Brain pericyte (primary cell): ENCODE measurements at places on chromosomes 3 and 15.

DNA sequence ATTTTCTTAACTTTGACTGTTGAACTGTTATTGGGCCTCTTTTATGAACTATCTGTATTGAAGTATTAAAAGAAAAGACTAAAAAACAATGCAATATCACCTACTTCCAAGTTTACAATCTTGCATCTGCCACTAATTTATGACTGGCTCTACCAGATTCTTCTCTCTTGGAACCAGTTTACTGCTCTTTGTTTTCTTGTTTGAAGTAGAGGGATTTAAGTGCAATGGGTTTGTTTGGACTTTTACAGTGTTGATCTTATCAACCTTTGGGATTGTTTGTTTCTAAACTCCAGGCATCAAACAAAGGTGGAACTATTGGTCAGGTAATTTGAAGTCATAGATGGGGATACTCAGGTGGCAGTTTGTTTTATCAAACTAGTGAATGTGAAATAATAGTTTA, 43.0 kb upstream of the MEIS2 start:
- no peak for DNase-seq

DNA sequence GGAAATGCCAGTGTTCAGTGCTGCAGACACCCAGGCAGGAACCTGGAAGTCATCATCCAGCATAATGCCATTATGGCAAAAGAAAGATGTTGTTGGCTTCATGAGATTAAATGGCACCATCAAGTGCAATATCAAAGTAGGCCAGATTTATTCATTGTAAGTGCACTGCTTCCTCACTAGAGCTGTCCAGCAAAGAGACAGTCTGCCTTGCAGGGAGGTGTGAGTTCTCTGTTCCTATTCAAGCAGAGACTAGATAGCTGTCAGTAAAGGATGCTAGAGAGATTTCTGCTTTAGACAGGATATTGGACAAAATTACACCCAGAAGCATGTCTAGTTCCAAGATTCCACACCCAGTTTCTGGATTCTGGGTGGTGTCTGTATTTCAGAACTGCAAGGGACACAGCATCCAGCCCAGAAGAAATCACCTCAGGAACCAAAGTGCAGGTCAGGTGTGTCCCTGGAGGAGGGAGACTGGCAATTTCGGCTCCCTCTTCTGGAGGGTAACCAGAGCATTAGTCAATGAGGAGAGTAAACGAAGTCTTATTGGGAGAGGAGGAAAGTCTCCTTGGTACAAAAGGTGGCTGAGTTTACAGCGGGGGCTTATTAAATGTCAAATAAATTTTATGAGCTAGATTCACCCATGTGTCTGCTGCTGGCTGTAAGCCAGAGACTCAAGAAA, 377.3 kb downstream of the EPHB1 start:
- DNase-seq = no peak

DNA sequence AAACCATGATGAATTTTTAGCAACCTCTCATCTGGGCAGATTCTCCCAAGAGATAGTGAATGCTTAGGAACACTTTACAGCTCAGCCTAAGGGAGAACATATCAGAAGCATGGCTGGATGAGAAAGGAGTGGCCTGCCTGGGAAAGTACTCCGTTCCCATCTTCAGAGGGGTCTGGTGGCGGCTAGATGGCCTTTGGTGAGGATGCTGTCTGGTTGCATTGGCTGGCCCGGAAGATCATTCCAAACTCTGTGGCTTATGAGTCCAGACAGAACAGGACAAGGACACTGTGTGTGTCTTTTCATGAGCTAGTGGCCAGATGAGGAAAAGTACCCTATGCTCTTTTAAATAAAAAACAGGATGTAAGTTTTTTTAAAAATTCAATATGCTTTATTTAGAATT, 51.2 kb downstream of the CRTC3 start:
- no peak for DNase-seq

GRCh38 chr3:128247666-128248409, 94.6 kb downstream of the EEFSEC start:
- DNase-seq = no peak

DNA sequence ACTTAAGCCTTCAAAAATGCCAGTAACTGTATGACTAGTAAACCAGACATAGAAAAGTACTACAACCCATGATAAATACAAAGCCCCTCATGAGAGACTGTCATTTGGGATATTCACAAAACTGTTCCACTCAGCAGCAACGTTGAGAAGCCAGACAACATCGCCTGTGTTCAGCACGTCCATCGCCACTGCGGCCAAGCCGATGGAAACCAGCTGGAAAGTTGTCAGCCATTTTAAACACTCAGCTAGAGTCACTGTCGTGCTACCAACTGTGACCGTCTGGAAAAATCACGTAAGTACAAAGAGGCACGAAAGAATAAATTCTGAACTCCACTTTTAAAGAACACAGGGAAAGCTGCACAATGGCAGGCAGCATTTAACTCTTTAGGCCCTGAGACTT, 340.7 kb upstream of the WNT5A start:
- DNase-seq = no peak

GRCh38 chr3:56654460-56654859, 28.6 kb downstream of the TASOR start:
- DNase-seq = no peak

DNA sequence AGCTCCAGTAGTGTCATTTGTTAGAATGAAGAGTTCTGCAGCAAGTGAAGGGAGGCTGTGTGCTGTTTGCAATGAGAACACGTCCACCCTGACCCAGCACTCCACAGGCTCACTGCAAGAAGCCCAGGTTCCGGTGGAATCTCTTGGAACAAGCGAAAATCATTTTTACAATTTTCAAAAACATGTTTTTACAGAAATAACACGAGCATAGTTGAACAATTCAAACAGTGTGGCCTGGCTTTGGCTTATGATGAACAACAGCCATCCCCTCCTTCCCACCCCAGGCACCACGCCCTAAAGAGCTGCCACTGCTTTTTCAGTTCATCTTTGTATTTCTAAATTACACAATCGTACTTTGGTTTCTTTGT, 59.5 kb upstream of the KY start:
- no peak for DNase-seq

- no peak for DNase-seq
Measured at GRCh38 chr3:122183521-122183892, at the start of gene CASR. CASR (plus strand) TSS chr3:122183668; CDS start chr3:122254190, 70,522 bp downstream.

DNA sequence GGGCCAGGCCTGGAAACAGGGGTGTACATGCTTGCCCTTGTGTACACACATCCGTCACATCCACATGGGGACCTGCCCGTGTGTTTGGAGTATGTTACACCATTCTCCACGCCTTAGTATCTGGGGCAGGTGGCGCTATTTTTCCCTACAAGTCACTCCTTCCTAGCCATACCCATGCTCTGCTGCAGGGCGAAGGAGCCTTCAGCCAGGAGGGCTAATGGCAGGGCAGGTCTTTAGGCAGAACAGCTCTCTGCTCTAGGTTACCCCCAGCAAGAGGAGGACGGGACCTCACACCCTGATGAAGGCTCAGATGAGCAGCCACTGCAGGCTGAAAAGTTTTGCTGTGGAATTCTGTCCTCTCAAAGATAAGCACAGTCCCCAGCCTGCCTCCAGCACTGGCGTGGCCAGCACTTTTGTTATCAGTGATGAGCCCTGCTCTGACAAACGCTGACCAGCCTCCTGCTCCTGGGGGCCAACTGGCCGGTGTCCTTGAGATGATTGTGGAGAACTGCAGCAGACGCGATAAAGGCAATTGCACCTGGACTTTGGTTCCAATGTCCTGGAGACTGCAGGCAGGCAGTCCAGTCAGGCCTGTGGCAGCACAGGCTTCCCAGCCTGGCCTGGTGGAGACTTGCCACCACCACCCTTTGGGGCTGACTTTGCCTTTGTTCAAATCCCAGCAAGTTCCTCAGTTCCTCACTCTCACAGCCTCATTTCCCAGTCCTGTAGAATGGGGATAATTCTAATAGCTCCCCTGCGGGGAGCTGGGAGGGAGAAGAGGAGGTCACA, 19.8 kb upstream of the PIGZ start:
- DNase-seq = no peak

DNA sequence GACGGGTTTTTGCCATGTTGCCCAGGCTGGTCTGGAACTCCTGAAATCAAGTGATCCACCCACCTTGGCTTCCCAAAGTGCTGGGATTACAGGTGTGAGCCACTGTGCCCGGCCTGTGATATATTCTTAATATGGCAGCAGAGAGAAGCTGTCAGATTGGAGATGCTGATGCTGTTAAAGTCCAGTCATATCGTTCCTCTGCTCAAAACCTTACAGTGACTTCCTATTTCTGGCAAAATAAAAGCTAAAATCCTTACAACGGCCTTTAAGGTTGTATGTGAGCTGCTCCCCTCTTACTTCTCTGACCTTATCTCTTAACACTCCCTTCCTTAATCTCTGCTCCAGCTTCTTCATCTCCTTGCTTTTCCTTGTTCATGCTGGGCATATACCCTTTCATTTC, 26.6 kb upstream of the MGA start:
- no peak for DNase-seq

DNA sequence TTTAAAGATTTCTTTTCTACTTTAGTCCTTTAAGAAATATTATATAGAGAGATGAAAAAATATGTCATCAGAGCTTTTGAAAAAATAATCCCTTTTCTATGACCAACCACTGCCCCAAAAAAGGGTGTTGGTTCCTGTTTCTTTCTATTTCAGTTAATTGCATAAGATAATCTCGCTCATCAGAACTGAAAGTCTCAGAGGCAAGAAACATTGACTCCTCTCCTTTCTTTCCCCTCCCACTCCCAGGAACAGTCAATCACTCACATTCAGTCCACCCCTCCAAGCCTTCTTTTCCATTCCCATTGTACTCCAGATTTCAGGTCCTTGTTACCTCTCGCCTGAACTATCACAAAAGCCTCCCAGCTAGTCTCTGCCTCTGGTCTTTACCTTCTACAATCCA, 153.7 kb upstream of the ABI3BP start:
- no peak for DNase-seq

DNA sequence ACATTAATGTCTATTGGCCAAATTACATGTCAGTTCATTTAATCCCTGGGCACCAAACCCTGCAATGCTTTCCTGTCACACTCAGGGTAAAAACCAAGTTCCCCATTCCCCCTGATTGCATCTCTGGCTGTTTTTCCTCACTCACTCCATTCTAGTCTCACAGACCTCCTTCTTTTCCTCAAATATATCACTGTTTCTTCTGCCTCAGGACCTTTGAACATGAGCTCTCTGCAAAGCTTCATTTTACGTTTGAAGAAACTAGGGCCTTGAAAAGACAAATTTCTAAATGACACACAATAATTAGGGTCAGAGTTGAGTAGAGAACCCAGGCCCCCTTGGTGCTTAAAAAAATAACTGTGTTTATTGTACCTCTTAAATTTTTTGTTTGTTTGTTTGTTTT, 230.6 kb downstream of the THRB start:
- DNase-seq = no peak

DNA sequence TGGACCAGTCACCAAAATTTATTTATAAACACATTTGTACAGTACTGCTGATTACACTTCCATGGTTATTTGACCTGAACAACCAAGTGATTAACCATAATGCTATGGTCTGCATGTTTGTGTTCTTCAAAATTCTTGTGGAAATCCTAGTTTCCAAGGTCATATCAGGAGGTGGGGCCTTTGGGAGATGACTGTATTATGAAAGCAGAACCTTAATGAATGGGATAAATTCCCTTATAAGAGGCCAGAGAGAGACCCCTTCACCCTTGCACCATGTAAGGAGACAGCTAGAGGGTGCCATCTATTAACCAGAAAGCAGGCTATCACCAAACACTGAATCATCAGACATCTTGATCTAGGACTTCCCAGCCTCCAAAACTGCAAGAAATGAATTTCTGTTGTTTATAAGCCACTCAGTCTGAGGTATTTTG, 1.9 kb downstream of the SCAPER start:
- DNase-seq = no peak

- DNase-seq = no peak
Measured at GRCh38 chr15:81619002-81619401, 245.0 kb upstream of the TMC3 start.

- no peak for DNase-seq
Measured at GRCh38 chr3:83321457-83321856, 1560.0 kb upstream of the GBE1 start.

- no peak for DNase-seq
Measured at GRCh38 chr15:58522865-58523264, 91.1 kb downstream of the LIPC start.

DNA sequence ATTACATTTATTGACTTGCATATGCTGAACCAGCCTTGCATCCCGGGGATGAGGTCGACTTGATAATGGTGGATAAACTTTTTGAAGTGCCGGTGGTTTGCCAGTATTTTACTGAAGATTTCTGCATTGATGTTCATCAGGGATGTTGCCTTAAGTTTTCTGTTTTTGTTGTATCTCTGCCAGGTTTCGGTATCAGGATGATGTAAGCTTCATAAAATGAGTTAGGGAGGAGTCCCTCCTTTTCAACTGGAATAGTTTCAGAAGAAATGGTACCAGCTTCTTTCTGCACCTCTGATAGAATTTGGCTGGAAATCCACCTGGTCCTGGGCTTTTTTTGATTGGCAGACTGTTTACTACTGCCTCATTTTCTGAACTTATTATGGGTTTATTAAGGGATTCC, 250.8 kb downstream of the TBC1D5 start:
- peak; percentile 31 for DNase-seq

DNA sequence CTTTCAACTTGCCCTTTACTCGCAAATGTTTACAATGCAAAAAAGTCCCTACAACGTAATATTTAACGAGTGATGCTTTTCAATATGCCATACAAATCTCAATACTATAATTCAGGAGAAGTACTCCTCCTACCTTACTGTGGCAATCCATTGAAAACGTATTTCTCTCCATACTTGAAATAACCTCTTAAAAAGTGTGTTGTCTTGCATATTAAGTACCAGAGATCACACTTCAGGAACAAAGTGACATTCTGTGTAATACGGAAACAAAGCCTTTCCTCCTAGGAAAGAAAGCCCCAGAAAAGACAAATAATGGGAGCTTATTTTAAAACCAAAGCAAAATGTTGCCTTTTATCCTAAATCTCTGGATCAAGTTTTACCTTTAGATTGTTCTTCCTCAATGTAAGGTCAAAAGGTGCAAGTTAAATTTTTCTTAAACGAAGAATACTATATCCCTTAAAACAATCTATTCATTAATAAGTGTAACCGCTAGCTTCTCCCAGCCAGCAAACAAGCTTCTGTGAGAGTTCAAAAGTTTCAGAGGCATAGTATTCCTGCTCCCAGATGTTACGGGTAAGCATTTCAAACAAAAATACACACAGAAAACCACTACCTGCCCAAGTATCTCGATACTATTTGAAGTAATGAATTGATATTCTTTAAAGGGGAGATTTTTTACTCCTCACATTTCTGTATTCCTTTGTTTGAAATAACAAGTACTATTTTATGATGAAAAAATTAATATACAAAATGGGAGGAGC, 1.7 kb downstream of the TJP1 start:
- DNase-seq = no peak

- DNase-seq = no peak
Measured at GRCh38 chr3:109532257-109533216, 195.2 kb upstream of the DPPA4 start.
